ENCODE measurements at places on chromosomes 2 and 18.

- DNase-seq = no peak
Measured at GRCh38 chr2:177275743-177276055, 11.2 kb upstream of the NFE2L2 start.

GRCh38 chr2:41990245-41990644 lies 57.6 kb upstream of the PKDCC start:
- DNase-seq = no peak

DNA sequence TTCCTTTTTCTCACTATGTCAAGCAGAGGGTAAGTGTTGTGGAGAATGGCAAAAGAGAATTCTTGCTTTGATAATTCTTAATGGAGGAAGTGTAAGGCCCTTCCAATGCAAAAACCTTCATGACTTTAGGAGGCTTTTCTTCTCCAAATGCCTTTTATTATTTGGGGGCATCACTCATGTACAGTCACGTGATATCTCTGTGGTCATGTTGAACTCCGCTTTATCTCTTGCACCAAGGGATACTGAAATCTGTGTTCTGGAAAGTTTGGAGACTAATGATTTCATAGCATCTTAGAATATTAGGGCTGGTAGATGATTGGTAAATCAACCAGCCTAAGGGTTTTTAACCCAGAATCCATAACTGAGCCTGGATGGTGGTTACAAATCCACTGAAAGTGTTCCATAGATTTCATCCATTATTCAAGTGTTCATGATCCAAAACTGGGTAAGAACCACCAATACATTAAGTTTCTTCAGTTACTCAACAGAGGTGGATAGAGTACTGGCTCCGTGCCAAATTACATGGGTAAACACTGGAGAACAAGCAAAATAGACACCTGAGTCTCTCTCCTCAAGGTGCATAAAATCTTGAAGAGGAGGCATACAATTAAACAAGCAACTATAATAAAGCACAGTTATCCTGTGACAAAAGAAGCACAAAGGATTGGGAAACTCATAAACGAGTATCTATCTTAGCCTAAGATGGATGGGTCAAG lies 169.6 kb upstream of the EPHA4 start:
- no peak for DNase-seq

GRCh38 chr2:216044883-216045486 lies 31.6 kb upstream of the MREG start:
- DNase-seq = no peak

DNA sequence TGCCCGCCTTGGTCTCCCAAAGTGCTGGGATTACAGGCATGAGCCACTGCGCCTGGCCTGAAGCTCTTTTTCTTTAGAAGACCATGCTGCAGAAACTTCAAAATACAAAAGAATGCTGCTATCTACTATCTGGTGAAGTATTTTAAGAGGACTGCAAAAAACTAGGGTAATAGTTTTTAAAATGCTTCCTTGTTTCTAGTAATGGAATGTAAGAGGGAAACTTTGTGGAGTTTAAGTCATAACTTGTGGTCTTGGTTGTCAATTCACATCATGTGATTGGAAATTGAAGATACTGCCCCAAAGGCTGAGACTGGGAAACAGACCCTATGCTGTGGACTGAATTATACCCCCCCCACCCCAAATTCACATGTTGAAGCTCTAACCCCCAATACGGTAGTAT lies 68.3 kb downstream of the B3GNT2 start:
- DNase-seq = no peak

GRCh38 chr2:236682651-236683422 lies 113.2 kb downstream of the ACKR3 start:
- no peak for DNase-seq

GRCh38 chr2:140417504-140417903 lies 1637.3 kb upstream of the NXPH2 start:
- no peak for DNase-seq

DNA sequence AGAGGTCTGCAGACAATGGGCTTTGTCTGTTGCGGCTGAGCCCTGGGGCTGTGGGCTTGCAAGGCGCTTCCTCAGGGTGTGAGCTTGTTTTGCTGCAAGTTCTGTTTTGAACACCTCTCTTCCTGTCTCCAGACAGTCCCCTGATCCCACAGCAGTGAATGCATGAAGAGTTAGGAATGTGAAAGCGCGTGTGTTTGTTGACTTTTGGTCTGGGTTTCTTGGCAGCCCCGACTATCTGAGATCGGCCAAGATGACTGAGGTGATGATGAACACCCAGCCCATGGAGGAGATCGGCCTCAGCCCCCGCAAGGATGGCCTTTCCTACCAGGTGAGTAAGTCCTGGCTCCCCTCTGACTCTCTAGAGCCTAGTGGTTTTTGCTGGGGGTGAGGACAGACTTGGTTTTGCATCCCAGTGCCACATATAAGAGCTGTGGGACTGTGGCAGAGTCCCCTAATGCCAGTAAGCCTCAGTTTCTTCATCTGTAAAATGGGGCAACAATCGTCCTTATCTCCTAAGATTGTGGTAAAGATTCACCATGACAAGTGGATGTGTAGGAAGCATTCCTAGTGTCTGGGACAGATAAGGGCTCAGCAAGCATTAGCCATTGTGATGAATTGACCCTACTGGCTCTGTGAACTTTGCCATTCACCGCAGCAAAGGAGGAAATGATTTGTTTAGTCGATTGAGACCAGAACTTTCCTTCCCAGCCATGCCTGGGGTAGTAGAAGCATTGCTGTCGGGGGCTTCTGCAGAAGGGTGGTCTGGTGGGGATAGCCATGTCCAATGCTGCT lies 3.0 kb downstream of the LBH start:
- DNase-seq = no peak

- no peak for DNase-seq
Measured at GRCh38 chr18:3071676-3072075, 58.7 kb upstream of the LPIN2 start.

DNA sequence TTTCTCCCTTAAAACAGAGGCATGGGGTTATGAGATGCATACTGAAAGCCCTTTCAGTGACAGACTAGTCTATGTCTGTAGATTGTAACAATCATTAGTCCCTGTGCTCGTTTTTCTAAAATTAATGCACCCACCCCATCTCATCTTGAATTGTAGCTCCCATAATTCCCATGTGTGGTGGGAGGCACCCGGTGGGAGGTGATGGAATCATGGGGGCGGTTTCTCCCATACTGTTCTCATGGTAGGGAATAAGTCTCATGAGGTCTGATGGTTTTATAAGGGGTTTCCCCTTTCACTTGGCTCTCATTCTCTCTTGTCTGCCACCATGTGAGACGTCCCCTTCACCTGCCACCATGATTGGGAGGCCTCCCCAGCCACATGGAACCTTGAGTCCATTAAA lies 100.9 kb downstream of the AP1S3 start:
- no peak for DNase-seq

- DNase-seq = no peak
Measured at GRCh38 chr2:120768112-120769048, 32.7 kb downstream of the GLI2 start.

GRCh38 chr2:69559442-69560146 lies 83.9 kb downstream of the AAK1 start:
- no peak for DNase-seq

- DNase-seq = no peak
Measured at GRCh38 chr18:56097621-56098020, 509.6 kb upstream of the TCF4 start.

DNA sequence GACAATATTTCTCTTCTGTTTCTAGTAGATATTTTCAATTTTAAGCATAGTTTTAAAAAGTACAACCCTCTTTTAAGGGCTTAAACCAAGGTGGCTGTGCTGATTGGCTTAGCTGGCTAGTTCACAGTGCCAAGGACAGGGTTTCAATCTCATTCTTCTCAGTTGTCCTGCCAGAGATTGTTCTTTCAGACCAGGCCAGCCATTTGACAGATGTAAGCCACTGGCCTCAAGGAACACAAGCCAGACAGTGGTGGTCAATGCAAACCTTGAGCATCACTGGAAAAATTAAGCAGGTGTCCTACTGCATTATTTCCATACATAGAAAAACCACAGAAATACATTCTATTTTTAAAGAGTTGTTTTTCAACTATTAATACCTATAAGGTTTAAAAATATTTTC lies 5.9 kb downstream of the RNF103 start:
- no peak for DNase-seq

DNA sequence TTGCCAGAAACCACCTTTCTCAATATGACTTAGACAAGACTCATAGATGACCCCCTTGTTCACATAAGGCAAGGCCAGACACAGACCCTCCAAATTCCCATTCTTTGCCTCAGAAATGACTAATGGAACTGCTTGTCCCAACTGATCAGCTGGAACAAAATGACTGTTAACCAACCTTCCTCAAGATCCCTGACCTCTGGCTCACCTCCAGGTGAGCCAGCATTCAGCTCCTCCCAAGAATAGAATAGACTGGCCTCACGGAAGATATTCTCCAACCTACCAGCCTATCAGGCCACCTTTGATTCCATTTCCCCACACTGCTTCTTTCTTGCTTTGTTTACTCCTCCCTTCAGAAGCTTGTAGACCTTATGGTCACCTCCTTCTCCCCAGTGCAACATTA lies 195.7 kb upstream of the VWC2L start:
- no peak for DNase-seq

DNA sequence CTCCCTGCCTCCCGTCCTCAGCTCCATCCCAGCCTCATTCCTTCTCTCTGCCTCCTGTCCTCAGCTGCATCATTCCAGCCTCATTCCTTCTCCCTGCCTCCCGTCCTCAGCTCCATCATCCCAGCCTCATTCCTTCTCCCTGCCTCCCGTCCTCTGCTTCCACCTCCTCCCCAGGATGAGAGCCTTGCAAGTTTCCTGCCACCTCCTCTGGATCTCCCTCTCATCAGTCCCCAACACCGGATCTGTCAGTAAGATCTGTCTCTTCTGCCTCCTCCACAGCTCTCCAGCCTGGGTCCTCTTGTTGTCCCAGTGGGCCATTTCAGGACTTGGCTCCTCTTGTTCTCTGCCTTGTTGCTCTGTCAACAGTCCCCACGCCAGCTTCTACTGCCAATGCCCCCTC lies 130.9 kb downstream of the NDUFA10 start:
- DNase-seq = no peak

DNA sequence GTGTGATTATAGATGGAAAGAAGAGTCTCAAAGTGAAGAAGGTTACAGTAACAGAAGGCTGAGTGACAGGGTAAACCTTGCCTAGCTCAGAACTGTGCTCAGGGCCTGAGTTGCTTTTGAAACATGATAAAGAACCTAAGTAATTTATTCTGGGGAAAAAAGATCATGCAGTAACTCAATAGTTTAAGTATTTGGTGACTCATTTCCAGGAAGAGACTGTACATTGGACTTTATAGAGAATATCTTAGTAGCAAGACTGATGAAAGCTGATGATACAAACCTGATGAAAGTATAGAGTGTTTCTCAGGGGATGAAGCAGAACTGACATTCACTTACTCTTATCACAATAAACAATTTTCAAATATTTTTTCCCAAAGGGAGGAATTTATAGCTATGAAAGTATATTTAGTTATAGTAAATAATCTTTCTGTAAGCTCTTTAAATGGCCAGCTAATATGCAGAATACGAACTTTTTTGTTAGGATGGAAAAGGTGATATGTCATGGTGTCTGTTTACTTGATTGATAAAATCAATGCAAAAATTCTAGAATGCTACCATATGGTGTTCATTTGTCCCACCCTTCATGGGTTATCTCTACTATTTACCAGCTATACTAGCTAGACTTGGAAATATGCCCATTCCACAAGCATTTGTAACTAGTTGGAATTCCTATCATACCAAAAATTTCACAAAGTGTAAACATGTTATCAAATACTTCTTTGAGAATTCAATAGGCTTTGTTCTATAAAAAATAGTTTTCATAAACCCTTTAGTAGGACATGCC lies 1265.5 kb upstream of the ACVR2A start:
- no peak for DNase-seq

- DNase-seq = no peak
Measured at GRCh38 chr2:44836174-44836573, 105.3 kb upstream of the SIX3 start.

DNA sequence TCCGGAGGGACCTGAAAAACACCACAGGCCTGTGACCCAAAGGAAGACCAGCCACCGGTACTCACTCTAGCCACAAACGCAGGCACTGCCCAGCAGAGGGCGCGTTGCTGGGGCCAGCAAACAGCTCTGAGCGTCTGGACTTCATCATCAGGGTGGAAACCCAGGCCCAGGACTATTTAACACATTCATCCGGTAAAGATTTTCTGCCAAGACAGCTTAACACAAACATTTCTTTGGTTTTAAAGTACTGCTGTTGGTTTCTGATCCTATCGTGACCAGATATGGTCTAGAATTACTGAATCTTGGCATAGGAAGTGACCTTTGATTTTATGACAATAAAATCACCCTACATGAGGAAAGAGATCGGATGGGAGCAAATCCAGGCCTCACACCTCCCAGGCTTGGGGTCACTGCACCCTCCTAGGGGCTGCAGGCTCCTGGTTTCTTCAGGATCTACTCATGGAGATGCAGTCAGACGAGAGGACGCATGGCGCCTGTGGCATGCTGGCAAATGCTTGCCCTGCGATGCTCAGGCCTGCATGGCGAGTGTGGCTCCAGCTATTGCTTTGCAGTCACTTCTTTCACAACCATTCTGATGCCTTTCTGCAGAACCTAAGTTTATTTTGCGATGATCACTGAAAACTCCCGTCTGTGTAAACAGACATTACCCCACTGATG lies 130.4 kb downstream of the COL4A4 start:
- no peak for DNase-seq

GRCh38 chr2:217393585-217394032 lies 533.7 kb upstream of the TNP1 start:
- no peak for DNase-seq

DNA sequence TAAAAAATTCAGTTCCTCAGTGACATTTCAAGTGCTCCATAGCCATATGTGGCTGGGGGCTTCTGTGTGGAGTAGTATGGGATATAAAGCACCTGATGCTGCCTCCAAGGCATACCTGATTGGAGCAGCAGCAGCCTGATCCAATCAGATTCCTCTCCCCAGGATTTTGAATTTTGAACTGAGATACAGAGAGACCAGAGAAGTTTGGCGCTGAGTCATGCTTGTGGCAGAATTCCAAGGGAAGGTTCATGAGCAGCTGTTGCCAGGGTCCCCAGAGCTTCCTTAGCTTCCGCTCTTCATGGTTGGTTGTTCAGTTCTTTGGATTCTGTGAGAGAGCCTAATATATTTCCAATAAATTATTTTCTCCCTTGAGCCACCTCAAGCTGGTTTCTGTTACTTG lies 29.0 kb upstream of the CFAP36 start:
- no peak for DNase-seq

GRCh38 chr2:9206991-9207640 lies 504 bp downstream of the ASAP2 start:
- no peak for DNase-seq

- no peak for DNase-seq
Measured at GRCh38 chr2:45415534-45416123, 195.4 kb downstream of the SRBD1 start.

DNA sequence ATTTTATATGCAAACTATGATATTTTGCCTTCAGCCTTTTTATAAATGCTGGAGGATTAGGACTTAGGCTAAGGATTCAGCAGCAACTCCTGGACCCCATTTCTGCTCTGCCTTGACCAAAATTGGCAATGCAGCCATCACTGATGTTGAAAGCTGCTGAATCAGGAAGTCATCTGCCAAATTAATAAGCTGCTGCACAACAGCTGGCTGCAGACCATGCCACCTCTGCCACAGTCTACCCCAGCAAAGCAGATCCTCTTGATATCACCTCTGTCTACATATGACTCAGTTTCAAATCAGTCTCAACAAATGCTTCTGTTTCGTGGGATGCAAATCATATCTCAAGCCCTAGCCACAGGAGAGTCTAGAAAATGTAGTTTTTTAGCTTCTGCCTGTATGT lies 7.1 kb upstream of the SOS1 start:
- no peak for DNase-seq
